Panc1 (cell line): ENCODE measurements at places on chromosomes 1 and 21.

DNA sequence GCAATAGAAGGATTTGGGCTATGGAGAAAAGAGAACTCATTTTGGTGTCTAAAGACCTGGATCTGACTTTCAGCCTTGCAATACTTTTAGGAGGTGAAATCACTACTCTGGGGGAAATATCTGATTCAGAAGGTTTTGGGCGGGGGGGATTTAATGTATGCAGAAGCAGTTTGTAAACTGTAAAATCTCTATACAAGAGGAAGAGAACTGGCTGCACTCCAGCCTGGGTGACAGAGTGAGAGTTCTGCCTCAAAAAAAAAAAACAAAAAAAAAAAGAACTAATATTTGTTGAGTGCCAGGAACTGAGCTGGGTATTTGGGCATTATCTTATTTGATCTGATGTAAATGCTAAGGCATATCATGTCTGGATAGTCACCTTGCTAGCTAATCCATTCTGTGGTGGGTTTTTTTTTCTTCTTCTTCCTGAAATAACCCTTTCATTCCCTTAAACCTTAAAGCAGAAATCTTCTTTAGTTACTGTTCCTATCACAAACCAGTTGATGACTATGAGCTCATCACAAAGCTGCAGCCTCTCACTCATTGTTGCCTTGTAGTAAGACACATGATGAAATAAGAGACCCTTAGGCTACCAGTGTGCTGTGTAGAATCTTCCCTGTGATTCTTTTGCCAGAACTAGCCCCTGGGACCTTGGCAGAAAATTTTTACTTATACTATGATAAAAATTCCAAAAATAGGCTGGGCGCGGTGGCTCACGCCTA is 35.6 kb upstream of the SLC16A1 start:
- no peak for DNase-seq

- no peak for DNase-seq
Measured at GRCh38 chr1:91075233-91076135, 53.6 kb upstream of the ZNF644 start.

DNA sequence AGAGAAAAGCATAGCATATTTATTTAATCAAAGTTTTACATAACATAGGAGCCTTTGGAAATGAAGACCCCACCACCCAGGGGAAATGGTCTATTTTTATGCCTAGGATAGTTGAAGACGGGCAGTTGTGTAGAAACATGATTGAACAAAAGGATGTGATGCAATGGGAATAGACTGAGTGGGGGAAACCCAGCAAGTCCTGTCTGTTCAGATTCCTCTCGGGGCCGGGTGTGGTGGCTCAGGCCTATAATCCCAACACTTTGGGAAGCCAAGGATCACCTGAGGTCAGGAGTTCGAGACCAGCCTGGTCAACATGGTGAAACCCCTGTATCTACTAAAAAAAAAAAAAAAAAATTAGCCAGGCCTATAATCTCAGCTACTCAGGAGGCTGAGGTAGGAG is 298.3 kb downstream of the MATN1 start:
- no peak for DNase-seq

GRCh38 chr1:113057006-113057405 is 16.0 kb upstream of the LRIG2 start:
- no peak for DNase-seq

- DNase-seq = no peak
Measured at GRCh38 chr21:27134516-27134915, 167.6 kb upstream of the ADAMTS5 start.

DNA sequence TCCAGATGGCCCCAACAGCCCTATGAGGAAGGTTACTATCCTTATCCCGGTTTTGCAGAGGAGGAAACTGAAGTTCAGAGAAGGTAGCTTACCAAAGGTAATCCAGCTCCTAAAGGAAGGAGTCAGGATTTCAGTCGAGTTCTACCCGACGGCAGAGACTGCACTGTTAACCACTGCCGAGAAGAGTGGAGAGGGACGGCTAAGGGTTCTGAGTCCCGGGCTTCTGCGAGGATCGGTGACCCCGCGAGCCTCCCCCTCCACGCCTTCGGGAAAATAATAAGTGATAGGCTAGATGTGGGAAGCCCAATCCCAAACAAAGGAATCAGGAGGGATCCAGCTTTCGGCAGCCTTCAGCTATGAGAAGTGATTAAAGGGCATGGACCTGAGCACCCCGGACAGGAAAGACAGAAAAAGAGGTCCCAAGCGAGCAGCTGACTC is 587 bp downstream of the TMEM53 start:
- no peak for DNase-seq

DNA sequence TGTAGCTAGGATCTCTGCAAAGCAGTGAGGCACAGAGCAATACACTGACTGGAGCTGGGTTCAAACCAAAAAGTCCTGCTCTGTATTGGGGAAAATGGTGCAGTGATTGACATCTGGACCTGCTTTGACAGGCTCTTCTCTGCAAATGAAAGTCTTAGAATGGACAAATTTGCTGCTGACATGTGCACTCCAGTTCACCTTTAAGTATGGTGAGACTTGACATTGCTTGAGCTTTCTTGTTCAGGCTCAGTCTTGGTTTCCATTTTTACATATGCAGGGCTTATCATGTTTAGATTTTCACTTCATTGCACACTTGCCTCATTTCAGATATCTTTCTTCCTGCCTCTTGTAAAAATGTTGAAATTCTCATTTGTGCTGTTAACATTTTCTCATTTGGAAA is 1655.0 kb downstream of the MRPL39 start:
- DNase-seq = no peak

DNA sequence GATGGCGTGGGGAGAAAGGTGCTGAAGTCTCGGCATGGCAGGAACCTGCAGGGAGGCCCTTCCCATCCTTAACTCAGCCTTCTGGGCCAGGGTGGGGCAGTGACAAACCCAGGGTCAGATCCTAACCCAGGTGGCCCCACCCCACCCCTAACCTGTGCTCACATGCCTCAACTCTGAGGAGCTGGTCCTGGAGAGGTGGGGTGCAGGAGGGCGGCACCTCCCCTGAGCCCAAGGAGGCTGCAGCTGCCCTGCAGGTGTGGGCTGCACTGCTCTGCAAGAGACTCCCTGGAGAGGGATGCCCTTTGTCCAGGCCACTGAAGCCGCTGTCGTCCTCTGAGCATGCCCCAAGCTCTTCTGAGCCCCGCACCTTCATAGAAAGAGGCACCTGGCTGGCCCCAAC is 15.2 kb upstream of the ADAMTSL4 start:
- DNase-seq = no peak

- DNase-seq = no peak
Measured at GRCh38 chr1:24945354-24946326, 15.6 kb upstream of the RUNX3 start.

DNA sequence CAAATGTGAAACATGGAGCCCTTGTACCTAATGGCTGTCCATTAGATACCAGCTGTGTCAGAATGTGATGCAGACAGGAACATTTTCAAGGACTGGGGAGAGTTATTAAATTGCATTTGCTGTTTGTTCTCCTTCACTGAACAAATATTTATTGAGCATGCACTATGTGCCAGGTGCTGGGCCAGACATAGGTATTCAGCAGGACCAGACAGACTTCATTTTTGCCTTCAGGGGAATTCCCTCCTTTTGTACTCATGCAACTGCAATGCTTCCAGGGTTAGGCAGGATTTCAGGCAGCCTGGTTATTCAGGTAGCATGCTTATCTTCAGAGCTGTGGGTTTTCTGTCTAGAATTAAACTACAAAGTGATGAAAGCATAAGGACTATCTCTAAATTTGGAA is 64.2 kb upstream of the SMYD2 start:
- DNase-seq = no peak

DNA sequence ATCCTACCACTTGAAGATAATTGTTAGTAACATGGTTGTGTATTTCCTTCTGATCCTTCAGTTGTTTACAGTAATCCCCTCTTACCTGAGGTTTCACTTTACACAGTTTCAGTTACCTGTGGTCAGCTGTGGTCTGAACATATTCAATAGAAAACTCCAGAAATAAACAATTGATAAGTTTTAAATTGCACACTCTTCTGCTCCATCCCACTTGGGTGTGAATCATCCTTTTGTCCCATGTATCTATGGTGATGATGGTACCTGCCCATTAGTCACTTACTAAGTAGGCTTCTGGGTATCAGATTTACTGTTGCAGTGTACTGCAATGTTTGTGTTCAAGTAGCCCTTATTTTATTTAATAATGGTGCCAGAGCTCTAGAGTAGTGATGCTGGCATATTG is 62.5 kb downstream of the OSBPL9 start:
- DNase-seq = no peak

DNA sequence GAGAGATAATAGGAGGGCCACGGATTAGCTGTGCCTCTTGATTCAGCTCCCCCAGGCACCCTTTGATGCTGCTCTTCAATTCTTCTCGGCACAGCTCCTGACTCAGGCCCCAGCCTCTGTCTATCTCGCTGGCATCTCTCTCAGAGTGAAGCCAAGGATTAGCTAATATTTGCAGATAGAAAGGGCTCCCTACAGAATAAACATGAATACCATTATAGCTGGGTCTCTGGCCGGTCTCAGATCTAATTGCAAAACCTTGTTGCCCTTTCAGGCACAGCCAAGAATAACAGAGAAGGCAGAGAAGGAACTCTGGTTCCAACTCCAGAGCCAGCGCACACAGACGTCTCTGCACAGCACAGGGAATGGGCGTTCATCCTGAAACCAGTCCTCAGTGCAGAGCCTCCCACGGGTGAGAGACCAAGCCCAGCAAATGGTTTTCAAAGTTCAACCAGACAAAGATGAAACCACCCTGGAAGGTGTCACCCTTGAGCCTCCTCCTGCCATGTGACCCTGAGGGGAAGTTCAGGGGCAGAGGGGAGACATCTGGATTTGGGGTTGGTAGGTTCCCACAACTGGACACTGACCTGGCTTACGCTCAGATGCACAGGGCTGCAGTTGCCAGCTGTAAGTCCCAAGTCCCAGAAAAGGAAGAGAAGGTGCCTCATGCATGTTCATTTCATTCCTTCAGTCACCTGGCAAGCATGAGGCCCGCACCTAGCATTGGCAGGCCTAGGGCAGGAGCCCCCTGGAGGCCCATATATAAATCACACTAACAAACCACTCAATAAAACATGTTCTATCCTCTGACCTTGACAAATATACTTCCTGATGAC is 394.0 kb downstream of the NPHP4 start:
- DNase-seq = no peak

DNA sequence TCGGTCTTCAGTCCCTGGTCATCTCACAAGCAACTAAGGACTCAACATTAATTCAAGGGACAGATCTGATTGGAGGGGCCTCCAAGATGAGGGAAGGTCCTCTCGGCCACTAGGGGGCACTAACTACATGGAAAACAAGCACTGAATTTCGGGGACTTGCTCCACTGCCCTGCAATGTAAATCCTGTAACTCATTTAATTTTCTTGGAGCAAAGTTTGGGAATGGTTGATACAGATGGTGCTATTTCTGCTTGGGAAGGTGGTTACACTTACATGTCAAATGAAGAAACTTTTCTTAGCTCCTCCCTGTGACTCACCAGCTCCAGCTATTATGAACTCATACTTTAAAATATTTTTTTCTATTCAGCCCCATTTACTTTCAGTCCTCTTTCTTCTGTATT is 97.4 kb upstream of the KCNJ15 start:
- peak; percentile 33 for DNase-seq

DNA sequence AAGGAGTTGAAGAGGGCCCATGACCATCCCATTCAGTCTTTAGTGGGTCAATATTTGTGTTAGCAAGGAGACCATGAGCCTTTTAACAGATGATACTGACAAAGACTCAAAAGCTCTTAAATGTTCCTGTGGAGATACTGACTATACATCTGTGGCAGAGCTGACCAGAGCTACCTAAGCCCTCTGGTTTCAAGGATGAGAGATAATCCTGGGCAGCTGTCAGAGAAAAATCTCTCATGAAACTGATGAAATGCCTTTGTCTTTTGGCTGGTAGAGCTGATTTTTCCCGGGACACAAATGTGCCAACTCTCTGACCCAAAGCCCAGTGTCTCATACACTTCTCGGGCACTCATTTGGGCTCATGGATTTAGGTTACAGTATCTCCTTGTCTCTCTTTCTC is 100.9 kb downstream of the XCL2 start:
- DNase-seq = no peak

DNA sequence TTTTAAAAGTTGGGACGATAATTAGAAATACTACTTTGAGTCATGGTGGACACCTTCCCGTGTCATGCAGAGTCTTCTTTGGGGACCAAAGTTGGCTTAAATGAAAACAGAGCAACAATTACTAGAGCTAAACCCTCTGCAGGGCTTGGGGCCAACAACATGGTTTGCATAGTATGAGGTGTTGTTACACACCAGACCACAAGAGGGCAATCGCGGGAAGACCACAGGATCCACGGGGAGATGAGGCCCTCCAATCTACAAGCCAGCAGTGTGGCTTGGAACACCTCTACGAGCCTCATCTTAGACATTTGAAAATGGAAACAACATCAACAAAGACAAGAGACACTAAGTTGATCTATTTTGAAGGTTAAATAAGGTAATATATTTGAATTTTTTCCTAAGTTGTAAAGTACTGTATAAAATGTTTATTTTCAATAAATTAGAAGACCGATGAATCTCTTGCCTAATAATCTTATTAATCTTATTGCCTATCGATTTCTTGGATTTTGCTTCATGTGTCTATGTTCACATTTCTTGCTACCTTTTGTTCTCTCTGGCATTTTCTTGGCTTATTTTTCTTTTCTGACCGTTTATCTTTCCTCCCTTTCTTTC is 8.2 kb upstream of the SMCP start:
- peak; percentile 47 for DNase-seq

- DNase-seq = no peak
Measured at GRCh38 chr1:211699059-211699458, 23.6 kb upstream of the NEK2 start.

- DNase-seq = peak; percentile 10
Measured at GRCh38 chr1:119544165-119544762, 37.3 kb downstream of the HSD3B1 start.

GRCh38 chr1:207823880-207824566 is 72.2 kb downstream of the CD46 start:
- DNase-seq = no peak

- no peak for DNase-seq
Measured at GRCh38 chr1:59379371-59379728, 82.5 kb downstream of the FGGY start.

DNA sequence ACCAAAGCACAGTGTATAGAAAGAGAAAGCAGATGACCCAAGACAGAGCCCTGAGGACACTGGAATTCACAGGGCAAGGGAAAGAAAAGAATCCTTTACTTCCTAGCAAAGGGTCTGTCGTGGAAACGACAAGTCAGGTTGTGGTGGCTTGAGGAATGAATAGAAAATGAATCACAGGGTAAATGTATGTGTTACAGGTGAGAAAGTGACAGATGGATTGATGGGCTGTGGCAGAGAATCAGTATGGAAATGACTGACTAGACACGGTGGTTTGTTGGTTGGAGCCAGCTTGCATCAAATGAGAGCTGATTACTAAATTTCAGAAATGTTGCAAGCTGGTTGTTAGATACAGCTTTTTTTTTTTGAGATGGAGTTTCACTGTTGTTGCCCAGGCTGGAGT is 46.9 kb downstream of the PTP4A2 start:
- no peak for DNase-seq

GRCh38 chr1:205147191-205147835 is 25.5 kb upstream of the RBBP5 start:
- no peak for DNase-seq

GRCh38 chr1:164969253-164969652 is 387.3 kb downstream of the LMX1A start:
- no peak for DNase-seq

GRCh38 chr1:74160046-74160445 is 37.9 kb downstream of the LRRIQ3 start:
- no peak for DNase-seq

GRCh38 chr1:173360487-173361063 is 116.6 kb upstream of the PRDX6 start:
- DNase-seq = no peak

- no peak for DNase-seq
Measured at GRCh38 chr1:54246116-54246721, 46.3 kb downstream of the MRPL37 start.
